NCI-H1417 treated with DMSO at 0.1 percent for 48 hours (cell line): ENCODE measurements at places on chromosomes 6 and 20.

DNA sequence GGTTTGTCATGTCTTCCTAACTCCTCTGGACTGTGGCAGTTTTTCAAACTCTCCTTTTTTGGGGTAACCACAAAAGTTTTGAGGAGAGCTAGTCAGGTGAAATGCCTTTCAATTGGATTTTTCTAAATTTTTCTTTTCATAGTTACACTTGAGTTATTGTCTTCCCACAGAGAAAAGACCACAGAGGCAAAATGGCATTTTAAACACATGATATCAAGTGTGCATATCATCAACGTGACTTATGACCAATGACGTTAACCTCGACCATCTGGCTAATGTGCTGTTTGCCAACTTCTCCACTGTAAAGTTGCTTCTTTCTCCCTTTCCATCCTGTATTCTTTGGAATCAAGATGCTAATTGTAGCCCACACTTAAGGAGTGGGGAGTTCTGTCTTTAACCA is 41.3 kb upstream of the SNAP25 start:
- DNase-seq, result no peak

DNA sequence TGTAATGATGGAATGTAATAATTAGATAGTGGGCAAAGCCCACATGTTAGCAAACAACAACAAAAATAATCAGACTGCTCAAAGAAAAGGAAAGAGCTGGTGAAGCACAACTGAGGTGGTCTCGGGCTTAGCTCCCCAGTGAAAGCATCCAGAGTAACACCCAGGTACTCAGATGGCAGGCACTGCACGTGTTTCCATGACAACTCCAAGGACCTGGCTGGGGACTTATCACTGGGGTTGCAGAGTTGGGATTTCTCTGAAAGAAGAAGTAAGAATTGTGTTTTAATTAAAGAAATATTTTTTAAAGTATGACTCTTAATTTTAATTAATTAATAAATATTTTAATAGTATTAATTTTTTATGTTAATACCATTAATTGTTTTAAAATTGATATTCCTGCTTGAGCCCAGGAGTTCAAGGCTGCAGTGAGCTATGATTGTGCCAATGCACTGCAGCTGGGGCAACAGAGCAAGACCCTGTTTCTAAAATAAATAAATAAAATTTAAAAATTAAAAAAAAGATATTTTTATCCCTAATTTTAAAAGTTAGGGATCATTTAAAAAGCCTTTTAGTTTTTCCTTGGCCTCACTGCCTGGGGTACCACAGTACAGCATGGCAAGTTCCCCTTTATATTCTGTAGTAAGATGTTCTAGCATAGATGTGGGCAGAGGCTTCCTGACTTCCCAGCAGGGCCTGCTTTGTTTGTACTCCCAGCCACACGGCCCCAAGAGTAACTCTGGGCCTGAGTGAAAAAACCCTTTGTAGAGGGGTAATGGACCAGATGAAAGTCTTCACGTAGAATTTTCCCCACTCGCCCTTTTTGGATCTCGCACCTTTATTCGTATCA is 42.2 kb upstream of the UST start:
- DNase-seq, result no peak

DNA sequence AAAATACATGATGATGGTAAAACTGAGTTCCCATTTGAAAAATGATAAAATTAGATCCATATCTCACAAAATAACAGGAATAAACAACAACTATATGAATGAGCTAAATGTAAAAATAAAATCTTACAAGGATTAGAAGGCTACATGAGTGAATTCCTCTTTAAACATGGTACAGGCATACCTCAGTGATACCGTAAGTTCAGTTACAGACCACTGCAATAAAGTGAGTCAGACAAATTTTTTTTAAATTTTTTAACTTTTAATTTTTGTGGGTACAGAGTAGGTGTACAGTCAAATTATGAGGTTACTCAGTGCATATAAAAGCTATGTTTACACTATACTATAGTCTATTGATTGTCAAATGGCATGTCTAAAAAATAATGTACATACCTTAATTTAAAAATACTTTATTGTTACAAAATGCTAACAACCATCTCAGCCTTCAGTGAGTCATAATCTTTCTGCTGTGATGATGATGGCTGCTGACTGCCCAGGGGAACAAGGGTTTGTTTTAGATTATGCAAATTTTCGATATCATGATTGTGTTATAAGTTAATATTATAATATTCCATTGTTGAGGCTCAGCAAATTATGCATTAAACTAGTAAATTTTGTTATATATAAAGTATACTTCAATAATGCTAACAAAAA is 222.8 kb upstream of the RUNX2 start:
- DNase-seq, result no peak

DNA sequence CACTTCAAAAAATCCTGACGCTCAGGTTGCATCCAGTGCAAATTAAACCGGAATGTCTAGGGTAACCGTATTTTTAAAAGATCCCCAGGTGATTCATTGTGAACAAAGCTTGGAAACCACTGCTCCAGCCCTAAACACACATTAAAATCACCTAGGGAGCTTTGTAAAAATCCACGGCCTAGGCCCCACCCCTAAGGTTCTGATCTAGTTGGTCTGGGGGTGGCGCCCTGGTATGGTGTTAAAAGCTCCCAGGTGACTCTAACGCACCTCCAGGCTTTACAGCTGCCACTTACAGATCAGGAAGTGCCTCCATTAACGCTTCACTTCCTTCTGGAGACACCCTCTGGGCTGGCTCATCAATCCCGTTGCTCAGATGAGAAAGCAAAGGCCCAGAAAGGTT is 92.2 kb downstream of the GRM4 start:
- no peak for DNase-seq

DNA sequence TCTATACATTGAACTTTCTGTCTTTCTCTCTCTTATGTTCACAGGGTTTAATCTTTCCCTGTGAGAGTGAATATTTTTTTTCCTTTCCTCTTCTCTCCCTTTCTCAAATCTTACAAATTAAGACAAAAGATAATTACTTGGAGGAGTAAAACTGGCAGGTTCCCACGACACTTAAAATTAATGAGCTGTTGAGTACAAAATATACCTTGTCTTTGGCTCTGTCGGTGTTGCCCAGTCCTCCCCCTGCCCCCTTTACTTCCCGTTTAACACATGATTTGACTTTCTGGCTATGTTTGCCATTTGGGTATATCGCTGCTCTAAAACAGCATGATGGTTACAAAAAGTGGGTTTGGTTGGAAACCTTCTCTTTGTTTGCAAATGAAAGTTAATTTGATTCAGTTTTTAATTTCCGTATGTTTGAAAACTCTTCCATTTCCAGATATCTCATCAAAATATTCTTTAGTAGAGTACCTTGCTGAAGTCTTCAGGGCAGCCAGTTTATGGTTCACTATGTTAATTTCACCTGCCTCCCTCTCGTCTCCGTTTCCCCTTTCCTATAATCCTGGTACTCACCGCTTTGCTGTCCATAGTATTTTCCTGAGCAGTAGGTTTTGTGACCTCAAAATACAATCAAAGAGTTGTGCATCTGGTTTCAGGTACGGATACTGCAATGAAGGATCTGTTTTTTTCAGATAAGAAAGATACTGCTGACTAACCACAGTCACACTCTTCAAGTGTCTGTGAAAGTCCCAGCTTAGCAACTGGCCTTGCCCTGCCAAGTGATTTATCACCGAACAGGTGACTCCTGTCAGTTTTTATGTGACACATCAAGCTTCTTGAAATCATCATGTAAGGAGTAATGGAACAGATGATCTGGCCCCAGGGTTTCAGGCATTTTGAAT is 181.2 kb downstream of the DTNBP1 start:
- DNase-seq, result no peak

DNA sequence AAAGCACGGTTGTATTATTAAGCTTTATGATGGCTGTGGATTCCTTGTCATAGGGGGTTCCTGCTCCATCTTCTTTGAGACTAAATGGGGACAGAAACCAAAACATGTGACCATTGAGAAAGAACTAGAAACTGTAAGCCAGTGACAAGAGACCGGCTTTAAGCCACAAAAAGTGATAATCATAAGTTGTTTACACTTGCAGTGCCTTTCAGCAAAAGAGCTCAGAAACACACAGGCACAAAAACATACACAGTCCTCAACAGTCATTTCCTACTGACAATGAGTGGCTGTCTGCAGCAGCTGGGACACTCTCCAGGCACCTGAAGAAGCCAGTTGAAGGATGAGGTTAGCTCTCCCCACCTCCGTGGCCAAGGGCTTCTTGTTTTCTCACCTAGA is 20.0 kb upstream of the UBE2J1 start:
- DNase-seq, result no peak

GRCh38 chr20:62741191-62741691 is 32.6 kb downstream of the NTSR1 start:
- DNase-seq, result no peak

DNA sequence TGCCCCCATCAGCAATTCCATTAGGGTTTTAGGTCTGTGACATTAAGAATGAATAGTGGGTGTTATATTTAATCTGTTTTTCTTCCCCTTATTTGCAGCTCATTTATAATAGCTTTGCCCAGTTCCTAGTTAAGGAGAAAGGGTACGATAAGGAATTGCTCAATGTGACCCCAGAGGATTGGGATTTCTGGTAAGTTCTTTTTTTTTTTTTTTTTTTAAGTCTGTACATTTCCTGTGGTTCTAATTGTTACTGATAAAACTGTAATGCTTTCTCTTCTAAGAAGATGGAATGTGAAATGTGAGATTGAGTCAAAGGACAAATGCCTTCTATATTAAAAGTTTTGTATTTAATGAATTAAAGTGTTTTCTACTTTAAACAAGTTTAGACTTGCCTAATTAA is 5.5 kb downstream of the NT5DC1 start:
- no peak for DNase-seq

- DNase-seq, result no peak
Measured at GRCh38 chr6:43856005-43856765, 86.2 kb downstream of the VEGFA start.

DNA sequence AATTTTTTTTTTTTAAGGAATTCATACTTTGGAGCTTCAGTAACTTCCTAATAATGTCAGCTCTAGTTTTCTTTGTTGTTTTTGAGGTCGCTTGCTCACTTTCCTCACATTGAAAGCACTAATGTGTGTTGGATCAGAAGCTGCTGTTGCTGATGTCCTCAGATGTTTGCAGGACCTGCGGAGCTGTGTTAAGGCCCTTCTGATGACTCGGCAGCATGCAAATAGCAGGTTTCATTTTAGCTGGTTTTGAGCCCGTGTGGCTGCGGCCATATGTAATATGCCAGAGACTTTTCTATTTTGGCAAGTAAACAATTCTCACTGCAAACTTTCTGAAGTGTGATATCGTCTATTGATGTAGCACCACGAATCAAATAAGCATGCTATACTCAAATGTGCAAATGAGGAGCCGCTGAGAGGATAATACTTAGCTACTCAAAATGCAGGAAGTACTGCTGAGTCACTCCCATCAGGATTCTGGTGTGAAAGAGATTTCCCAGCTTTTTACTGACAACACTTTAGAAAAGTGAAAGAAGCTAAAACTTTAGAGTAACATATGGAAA is 187.8 kb downstream of the SASH1 start:
- no peak for DNase-seq

- DNase-seq, result no peak
Measured at GRCh38 chr6:154595538-154595937, 85.1 kb upstream of the CNKSR3 start.

DNA sequence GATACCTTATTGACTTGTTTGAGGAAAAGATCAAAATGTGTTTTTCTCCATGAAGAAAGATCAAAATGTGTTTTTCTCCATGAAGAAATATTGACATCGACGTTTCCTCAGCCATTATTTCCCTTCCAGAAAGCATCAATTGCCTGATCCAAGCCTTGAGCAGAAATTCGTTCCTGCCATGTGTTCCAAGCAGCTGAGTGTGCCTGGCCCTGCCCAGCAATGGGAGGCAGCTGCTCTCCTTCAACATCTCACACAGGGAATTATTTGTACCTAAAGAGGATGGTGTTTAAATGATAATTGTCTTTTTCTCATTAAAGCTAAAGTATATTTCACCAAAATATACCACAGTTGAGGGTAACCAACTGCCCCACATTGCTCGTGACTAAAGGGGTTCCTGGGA is 7.8 kb upstream of the DUSP22 start:
- no peak for DNase-seq
